Chondrocyte (in vitro differentiated cells): ENCODE measurements at places on chromosomes 13 and 19. TPM values are rescaled to one million over a fixed set of nuclear protein-coding genes. Genes with fewer than 3 reads are reported as not detected.

DNA sequence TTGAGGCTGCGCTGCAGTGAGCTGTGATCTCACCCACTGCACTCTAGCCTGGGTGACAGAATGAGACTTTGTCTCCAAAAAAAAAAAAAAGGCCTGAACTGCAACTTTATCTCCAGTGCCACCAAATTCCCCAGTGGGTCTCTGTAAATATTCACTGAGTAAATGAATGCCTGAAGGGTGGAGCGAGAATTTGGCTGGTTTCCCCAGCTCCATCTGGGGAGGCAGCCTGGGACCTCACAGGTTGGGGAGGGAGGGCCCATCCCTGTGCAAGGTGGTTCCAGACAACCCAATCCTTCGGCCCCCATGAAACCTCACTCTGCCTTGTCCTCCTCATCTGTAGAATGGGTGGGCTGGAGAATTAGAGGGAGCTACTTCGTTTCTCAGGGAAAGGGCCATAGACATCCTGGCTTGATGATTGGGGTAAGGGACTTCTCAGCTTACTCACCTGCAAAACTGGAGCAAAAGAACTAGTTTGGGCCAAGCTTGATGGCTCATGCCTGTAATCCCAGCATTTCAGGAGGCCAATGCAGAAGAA lies 4.2 kb upstream of the PKN1 start:
- H3K36me3 ChIP-seq, result no peaks in the 10 kb centered on the region
- no peak overlapping the region for H3K27ac ChIP-seq
- H3K4me3 ChIP-seq, result no peak overlapping the region
- H3K27me3 ChIP-seq, result no peaks in the 10 kb centered on the region
- DNase-seq, result no peak

GRCh38 chr19:15577184-15577771 lies 37.7 kb upstream of the CYP4F8 start:
- H3K27me3 ChIP-seq, result peaks cover 18% of the 10 kb centered on the region
- H3K36me3 ChIP-seq, result no peaks in the 10 kb centered on the region
- no peaks in the 10 kb centered on the region for H3K4me1 ChIP-seq

DNA sequence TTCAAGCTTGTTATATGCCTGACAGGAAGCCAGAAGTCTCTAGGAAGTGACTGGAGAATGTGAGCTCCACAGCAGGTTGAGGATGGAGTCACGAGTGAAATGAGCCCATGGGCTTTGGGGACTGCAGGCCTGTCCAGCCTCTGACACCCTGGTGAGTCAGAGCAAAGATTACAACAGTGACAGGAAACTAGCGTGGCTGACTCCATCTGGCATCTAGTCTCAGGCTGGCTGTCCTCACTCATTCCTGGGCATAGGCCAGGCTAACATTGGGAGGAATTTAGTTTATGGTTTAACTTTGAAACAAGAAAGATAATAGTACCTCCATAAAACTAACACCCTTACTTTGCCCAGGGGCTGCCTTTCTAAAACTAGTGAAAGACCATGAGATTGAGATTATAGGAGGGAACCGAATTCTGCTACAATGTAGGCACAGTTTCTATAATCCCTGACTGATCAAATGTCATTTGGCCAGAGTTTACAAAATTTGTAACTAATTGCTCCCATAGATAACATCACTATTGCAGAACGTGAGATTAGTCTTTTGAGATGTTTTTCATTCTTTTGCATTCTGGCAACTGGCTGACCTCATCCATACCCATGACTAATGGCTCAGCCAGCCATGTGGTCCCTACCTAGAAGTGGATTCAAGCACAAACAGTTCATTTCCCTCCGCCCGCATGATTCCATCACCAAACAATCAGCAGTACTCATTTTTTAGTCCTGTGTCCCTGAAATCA lies 28.4 kb downstream of the PSG1 start:
- no peaks in the 10 kb centered on the region for H3K36me3 ChIP-seq
- peak overlapping the region; percentile 68 for H3K27ac ChIP-seq
- H3K4me3 ChIP-seq, result no peak overlapping the region
- H3K4me1 ChIP-seq, result peaks cover 7% of the 10 kb centered on the region
- no peaks in the 10 kb centered on the region for H3K27me3 ChIP-seq
- no peak for DNase-seq

GRCh38 chr19:18193388-18194180 lies 566 bp downstream of the MPV17L2 start:
- H3K27ac ChIP-seq, result peak overlapping the region; percentile 94
- H3K27me3 ChIP-seq, result no peaks in the 10 kb centered on the region
- peaks cover 24% of the 10 kb centered on the region for H3K4me1 ChIP-seq
- no peak for DNase-seq

GRCh38 chr19:10736916-10737551 lies 19.2 kb downstream of the DNM2 start:
- peaks cover 7% of the 10 kb centered on the region for H3K36me3 ChIP-seq
- no peak overlapping the region for H3K4me3 ChIP-seq
- peaks cover 29% of the 10 kb centered on the region for H3K4me1 ChIP-seq
- H3K27ac ChIP-seq, result peak overlapping the region; percentile 74
- no peaks in the 10 kb centered on the region for H3K27me3 ChIP-seq
- no peak for DNase-seq

GRCh38 chr19:52665529-52665928 lies 27.4 kb upstream of the ZNF83 start:
- H3K27me3 ChIP-seq, result no peaks in the 10 kb centered on the region
- H3K4me3 ChIP-seq, result no peak overlapping the region
- no peak overlapping the region for H3K27ac ChIP-seq
- H3K4me1 ChIP-seq, result peaks cover 20% of the 10 kb centered on the region
- no peak for DNase-seq

- H3K4me1 ChIP-seq, result no peaks in the 10 kb centered on the region
- no peak overlapping the region for H3K4me3 ChIP-seq
- H3K27me3 ChIP-seq, result peaks cover 10% of the 10 kb centered on the region
- no peak for DNase-seq
- no peak overlapping the region for H3K27ac ChIP-seq
- no peaks in the 10 kb centered on the region for H3K36me3 ChIP-seq
These were observed 253.6 kb downstream of the MTUS2 start for GRCh38 chr13:29073755-29074154.

GRCh38 chr13:112580912-112581311 lies 7.0 kb downstream of the TUBGCP3 start:
- no peak overlapping the region for H3K27ac ChIP-seq
- no peaks in the 10 kb centered on the region for H3K27me3 ChIP-seq
- DNase-seq, result no peak
- peaks cover 8% of the 10 kb centered on the region for H3K36me3 ChIP-seq
- H3K4me1 ChIP-seq, result peaks cover 21% of the 10 kb centered on the region

DNA sequence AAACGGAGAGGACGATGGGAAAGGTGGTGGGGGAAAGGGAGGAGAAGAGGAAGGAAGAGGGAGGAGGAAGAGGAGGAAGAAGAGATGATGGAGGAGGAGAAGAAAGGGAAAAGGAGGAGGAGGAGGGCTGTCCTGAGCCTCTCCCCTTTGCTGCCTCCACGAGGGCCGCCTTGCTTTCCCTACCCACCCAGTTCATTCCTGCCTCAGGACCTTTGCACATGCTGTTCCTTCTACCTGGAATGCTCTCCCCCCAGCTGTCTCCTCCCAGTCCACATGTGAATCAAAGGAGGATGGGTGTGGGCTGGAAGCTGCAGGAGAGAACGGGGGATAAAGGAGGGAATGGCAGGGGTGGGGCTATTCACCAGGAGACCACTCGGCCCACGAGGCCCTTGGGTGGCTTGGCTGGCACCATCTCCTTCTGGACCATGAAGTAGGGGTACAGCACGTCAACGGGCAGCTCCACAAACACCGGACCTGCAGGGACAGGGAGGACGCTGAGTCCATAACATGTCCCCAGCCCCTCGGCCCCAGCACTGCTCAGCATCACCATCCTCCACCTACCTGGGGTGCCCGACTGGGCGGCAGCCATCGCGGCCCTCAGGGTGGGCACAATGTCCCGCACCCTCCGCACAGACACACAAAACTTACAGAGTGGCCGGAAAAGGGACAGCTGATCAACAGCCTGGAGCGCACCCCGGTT lies 15.3 kb downstream of the SYDE1 start:
- H3K4me1 ChIP-seq, result peaks cover 23% of the 10 kb centered on the region
- H3K4me3 ChIP-seq, result no peak overlapping the region
- no peak for DNase-seq
- H3K27ac ChIP-seq, result no peak overlapping the region

- no peaks in the 10 kb centered on the region for H3K27me3 ChIP-seq
- DNase-seq, result no peak
- no peak overlapping the region for H3K4me3 ChIP-seq
These were observed 19.1 kb upstream of the FAM216B start for GRCh38 chr13:42762251-42762650.

DNA sequence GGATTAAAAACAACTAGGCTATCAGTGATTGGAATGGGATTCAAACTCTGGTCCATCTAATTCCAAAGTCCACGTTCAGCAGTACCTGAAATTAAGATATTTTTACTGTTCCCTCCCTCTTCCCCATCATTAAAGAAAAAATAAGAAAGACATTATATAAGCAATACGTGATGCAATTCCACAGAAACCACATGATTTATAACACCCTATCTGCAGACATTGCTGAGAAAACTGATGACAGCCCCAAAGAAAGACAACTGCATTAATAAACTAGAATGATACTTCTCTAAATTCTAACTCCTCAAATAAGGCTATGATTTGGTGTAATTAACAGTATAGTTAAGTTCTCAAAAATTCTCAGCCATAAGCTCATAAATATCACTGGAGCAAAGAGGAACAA lies 19.1 kb downstream of the LNX2 start:
- H3K4me3 ChIP-seq, result no peak overlapping the region
- H3K27me3 ChIP-seq, result no peaks in the 10 kb centered on the region
- no peak overlapping the region for H3K27ac ChIP-seq
- H3K4me1 ChIP-seq, result peaks cover 19% of the 10 kb centered on the region
- H3K36me3 ChIP-seq, result no peaks in the 10 kb centered on the region

DNA sequence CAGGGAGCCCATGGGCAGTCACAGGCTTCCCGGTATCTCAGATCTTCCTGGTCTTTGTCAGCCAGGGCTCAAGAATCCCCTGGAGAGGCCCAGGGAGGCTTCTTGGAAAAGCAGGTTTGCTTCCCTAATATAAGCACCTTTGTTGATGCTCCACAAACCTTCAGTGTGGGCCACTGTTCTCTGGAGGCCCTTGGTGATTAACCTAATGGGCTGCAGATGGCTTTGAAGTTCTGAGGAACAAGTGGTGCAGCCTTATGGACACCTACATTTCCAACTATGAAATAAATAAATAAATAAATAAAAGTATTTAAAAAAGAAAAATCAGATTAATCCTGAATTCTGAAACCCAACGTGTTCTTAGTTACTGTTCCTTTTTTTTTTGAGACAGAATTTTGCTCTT lies at the start of gene BSPH1:
TSS of gene BSPH1 (minus strand) at position 101 of the 400 bp plus-strand sequence. CDS start at position 12, 89 bp downstream.
- H3K4me3 ChIP-seq, result no peak within 1 kb of the TSS
- H3K27ac ChIP-seq, result no peak within 1 kb of the TSS
- H3K27me3 ChIP-seq, result peaks cover 24% of the 10 kb centered on the region
- no peak for DNase-seq

- H3K36me3 ChIP-seq, result no peaks in the 10 kb centered on the region
- H3K4me3 ChIP-seq, result peak overlapping the region; percentile 33
- DNase-seq, result no peak
These were observed 11.7 kb downstream of the PRR36 start for GRCh38 chr19:7862413-7862951.

DNA sequence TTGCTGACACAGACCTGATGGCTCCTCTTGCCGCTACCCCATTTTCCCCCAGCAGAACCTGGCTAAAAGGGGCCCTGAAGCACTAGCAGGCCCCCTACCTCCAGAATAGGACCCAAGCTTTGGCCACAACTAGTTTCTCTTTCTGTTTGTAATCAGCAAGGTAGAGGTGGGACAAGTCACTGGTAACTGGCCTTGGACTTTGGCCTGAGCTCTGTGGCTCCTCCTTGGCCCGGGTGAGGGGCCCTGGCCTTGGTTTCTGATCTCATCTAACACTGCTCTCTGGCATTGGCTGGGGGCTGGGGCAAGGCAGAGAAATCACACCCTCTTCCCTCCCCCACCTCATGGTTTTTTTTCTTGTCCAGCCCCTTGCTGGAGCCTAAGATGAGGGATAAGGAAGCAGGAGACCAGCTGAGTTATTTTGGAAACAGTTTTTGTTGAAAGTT lies 2.1 kb downstream of the CALM3 start:
- H3K27ac ChIP-seq, result peak overlapping the region; percentile 89
- H3K27me3 ChIP-seq, result no peaks in the 10 kb centered on the region
- DNase-seq, result peak; percentile 61
- H3K4me1 ChIP-seq, result peaks cover 33% of the 10 kb centered on the region

GRCh38 chr19:1275976-1276627 lies 772 bp downstream of the FAM174C start:
- peaks cover 40% of the 10 kb centered on the region for H3K4me1 ChIP-seq
- H3K27ac ChIP-seq, result peak overlapping the region; percentile 92
- H3K4me3 ChIP-seq, result peak overlapping the region; percentile 65
- peaks cover 26% of the 10 kb centered on the region for H3K36me3 ChIP-seq
- DNase-seq, result no peak
- H3K27me3 ChIP-seq, result no peaks in the 10 kb centered on the region

GRCh38 chr19:28505134-28505533 lies 707.8 kb downstream of the UQCRFS1 start:
- no peak overlapping the region for H3K27ac ChIP-seq
- no peaks in the 10 kb centered on the region for H3K4me1 ChIP-seq
- no peak for DNase-seq
- H3K27me3 ChIP-seq, result no peaks in the 10 kb centered on the region

DNA sequence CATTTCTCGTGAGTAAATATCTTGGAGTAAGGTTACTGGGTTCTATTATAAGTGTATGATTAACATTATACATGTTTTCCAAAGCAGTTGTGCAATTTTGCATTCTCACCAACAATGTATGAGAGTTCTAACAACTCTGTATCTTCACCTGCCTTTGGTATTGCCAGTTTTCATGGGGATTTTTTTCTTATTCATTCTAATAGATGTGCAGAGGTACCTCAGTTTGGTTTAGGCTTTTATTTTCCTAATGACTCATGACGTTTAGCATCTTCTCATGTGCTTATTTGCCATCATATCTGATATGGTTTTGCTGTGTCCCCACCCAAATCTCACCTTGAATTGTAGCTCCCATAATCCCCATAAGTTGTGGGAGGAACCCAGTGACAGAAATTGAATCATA lies 7.7 kb upstream of the NUDT15 start:
- H3K4me1 ChIP-seq, result no peaks in the 10 kb centered on the region
- H3K27me3 ChIP-seq, result no peaks in the 10 kb centered on the region
- DNase-seq, result no peak

DNA sequence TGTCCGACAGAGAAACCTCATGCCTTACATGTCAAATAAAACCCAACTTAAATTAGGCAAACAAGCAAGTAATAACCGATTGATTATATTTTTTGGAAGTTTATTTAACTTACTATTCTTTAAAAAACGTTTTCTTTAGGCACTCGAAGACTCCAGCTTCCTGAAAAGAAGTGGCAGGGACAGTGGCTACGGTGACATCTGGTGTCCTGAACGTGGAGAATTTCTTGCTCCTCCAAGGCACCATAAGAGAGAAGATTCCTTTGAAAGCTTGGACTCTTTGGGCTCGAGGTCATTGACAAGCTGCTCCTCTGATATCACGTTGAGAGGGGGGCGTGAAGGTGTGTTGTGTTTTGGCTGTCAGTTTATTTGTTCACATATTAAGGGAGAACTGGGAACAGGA lies 164.4 kb downstream of the LMO7 start:
- DNase-seq, result no peak
- H3K36me3 ChIP-seq, result peaks cover 28% of the 10 kb centered on the region
- no peaks in the 10 kb centered on the region for H3K27me3 ChIP-seq
- H3K4me1 ChIP-seq, result peaks cover 54% of the 10 kb centered on the region
- no peak overlapping the region for H3K4me3 ChIP-seq
- peak overlapping the region; percentile 86 for H3K27ac ChIP-seq

GRCh38 chr13:64130171-64130570 lies 2714.5 kb upstream of the PCDH20 start:
- H3K27ac ChIP-seq, result no peak overlapping the region
- H3K4me3 ChIP-seq, result no peak overlapping the region

Gene NUFIP1
- total RNA-seq, result 4.7 to 6.4 TPM (median 5.1 TPM) in 3 replicates

Gene IGLON5
- 0.07 TPM in 1 of 3 replicates, not detected in the others for total RNA-seq

Gene ZNF91
- 18.1 to 31.7 TPM (median 19.9 TPM) in 3 replicates for total RNA-seq

Gene KLK3
- not detected in 3 replicates for total RNA-seq

Gene VAV1
- total RNA-seq, result not detected in 3 replicates

Gene CYSLTR2
- total RNA-seq, result not detected in 3 replicates

Gene CGB1
- 0.92 TPM in 1 of 3 replicates, not detected in the others for total RNA-seq

Gene ANGPTL8
- total RNA-seq, result not detected in 3 replicates

Gene SKA3
- total RNA-seq, result 3.1 to 4.7 TPM (median 4.2 TPM) in 3 replicates
